ENCODE measurements at places on chromosomes 13 and 19.

- peak; percentile 67 for DNase-seq
These were observed 162.4 kb downstream of the DCT start for GRCh38 chr13:94317063-94317491.

GRCh38 chr13:34833562-34834182 lies 108.4 kb upstream of the NBEA start:
- peak; percentile 29 for DNase-seq

DNA sequence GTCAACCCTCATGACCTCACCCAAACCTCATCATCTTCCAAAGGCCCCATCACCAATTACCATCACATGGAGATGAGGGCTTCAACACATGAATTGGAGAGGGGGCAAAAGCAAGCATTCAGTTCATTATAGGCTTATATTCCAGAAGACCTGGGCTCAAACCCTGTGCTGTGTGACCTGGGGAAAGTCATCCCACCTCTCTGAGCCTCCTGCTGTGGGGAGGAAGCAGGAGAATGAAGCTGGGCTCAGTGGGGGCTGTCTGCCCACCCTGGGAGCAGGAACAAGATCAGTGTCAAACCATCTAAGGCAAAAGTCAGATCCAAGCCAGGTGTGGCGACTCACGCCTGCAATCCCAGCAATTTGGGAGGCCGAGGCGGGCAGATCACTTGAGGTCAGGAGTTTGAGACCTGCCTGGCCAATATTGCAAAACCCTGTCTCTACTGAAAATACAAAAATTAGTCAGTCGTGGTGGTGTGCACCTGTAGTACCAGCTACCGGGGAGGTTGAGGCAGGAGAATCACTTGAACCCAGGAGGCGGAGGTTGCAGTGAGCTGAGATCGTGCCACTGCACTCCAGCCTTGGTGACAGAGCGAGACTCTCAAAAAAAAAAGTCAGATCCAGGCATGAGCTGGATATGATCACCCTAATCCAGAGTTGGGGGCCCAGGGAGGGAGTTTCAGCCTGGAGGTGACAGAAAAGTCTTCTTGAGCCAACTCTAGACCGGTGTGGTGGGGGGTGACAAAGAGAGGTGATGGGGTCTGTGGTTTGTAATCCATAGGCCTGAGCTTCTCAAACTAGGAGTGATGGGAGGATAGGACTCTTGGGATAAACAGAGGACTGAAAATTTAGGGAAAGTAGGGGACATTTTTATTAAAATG lies 1.6 kb upstream of the TPM4 start:
- no peak for DNase-seq

DNA sequence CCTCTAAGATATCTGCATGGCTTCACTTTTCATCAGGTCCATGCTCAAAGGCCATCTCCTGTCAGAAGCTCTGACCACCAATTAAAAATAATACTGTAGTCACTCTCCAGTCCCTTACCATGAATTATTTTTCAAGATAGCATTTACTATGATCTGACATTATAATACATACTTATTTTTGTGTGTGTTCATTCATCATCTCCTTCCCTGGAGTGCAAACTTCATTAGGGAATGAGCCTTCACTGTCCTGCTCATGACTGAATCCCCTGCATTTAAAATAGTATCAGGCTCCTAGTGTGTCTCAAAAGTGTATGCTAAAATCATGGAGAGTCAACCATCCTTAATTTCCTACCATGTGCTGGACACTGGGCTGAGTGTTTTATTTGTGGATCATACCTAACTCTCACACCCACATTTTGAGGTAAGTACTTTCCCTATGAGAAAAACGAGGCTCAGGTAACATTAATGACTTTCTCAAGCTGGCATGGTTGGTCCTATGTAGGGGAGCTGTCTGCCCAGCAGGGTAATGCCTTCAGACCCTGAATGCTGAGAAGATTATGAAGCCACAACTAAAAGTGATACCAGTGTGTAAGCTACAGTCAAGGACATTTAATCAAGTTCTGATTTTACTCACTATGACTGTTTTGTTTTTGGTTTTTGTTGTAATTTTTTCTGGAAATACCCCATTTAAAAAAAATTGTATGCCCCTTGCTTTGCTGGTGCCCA lies 16.3 kb downstream of the PLA2G4C start:
- no peak for DNase-seq

GRCh38 chr13:37918751-37919150 lies 49.2 kb upstream of the TRPC4 start:
- DNase-seq, result no peak

- DNase-seq, result no peak
These were observed 8.1 kb upstream of the TSHZ3 start for GRCh38 chr19:31357315-31357673.

DNA sequence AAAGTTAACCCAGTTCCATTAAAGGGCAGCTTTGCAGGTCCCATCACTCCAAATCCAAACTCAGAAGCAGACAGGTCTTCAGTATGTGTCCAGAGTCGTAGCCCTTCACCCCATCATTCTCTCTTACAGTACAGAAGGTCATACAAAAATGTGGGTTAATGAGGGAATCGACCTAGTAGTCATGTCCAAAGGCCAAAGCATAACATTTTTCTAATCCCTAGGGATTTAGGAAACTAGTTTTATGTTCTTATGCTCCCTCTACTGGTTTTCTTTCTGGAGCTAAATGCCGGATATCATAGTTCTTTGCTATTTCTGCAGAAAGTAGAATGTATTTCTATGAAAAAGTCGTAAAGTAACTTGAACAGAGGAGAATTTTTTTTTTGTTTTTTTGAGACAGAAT lies 72.2 kb downstream of the DHRS12 start:
- DNase-seq, result peak; percentile 66
